NCI-H460 (cell line): ENCODE measurements at places on chromosomes 12 and 14. TPM values are rescaled to one million over a fixed set of nuclear protein-coding genes. Genes with fewer than 3 reads are reported as not detected.

Gene TAS2R42
- not detected in 2 replicates for total RNA-seq

Gene MAP3K9
- 0.55 and 0.84 TPM in 2 replicates for total RNA-seq

Gene RFLNA
- not detected in 2 replicates for total RNA-seq

Gene KCNA1
- total RNA-seq = not detected in 2 replicates

Gene FGD4
- total RNA-seq = 4.2 and 4.4 TPM in 2 replicates

Gene SPX
- 310 and 328 TPM in 2 replicates for total RNA-seq

Gene PMEL
- total RNA-seq = 0.78 and 1.3 TPM in 2 replicates

Gene ADSS1
- 13.0 and 19.8 TPM in 2 replicates for total RNA-seq

Gene TWF1
- 205 and 226 TPM in 2 replicates for total RNA-seq

Gene GPHB5
- total RNA-seq = not detected in 2 replicates

DNA sequence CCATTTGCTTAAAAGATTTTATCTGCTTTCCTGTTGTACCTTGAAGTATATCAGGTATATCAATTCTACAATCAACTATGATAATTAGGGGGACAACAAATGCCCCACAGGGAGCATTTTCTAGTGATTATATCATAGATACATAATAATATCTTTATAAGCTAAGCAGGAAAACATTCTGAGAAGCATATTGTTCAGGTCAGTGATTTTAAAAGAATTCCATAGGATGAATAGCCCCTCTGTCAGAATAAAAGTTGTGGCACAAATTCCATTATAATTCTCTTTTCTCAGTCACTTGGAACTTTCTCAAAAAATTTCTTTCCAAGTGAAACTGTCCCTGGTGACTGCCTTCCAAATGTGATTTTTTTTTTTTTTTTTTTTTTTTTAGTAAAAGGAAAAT is 32.9 kb upstream of the HMGA2 start:
- DNase-seq = no peak

DNA sequence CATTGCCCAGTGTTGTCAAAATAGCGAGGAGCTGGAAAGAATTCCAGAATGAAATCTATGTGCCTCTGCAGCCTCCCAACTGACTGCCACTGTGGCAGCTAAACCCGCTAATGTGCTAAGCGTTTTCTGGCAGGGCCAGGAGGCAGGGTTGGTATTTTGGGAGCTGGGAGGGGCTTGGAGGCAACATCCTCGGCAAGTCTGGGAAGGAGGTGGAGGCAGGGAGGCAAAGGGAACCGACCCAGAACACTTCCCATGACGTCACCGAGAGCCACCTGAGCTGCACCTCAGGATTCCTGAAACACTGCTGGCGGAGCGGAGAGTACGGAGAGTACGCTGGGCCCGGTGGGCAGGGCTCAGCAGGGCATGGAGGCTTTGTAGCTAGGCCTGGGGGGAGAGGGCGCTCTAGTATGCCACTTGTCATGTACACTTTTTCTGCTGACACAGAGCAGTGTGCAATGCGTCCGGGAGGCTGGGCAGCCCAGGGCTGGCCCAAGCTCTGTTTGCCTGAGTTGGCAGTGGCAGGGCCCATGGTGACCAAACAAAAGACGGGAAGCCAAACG is 81.5 kb downstream of the DPF3 start:
- no peak for DNase-seq

GRCh38 chr14:95323917-95324316 is 4.2 kb upstream of the CLMN start:
- DNase-seq = no peak

DNA sequence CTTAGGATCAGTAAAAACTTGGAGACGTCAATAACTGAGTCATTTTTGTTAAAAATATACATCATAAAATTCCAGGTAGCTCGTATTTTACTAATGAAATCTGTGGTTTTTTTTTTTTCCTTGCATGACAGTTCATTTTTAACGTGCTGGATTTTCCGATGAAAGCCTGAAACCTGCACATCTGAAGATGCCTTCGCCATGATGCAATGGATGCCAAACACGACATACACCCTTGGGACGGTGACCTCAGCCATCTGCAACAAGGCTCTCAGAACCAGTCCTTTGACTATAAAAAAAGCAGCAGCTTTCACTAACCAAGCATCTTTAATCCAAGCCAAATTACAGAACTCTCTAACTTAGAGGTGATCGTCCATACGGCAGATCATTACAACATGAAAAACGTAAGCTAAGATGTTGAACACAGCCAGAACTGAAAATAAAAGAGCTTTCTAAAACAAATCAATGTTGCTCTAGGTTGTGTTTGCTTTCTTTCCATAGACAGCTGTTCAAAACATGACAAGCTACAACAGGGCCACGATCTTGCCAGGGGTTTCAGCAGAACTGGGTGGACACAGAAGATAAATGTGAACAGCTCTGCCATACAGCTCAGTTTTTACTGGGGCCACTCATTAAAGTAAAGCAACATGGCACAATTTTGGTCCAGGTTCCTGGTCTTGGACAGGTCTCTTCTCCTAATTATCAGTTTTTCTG is 7.8 kb downstream of the NIN start:
- DNase-seq = no peak

DNA sequence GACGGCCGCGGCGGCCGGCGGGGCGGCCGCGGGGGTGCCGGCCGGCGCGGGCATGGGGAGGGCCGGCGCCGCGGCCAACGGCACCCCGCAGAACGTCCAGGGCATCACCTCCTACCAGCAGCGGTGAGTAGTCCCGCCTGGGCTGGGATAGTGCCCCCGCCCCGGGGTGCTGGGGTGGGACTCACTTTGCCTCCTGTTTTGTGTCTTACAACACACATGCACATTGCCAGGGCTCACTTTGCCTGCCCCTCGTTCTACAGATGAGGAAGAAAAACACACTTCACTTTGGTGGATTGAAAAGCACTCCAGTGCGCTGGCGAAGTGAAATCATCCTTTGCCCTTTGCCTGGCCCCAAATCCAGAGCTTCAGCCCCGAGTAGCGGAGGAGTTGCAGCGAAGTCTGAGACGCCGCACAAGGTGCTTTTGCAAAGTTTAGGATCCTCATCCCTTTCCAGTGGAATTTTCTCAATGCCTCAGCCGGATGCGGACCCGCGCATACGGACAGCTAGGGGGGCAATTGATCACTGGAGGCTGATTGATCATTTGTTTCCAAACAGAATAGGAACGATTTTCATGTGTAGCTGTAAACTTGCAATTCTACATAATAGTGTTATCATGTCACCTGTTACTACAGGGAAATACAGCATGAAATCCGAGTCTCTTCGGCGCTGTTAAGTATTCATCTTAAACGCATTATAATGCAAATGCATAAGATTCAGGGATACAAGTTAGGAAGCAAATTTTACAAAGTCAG is 3.6 kb upstream of the NPAS3 start:
- DNase-seq = no peak

GRCh38 chr12:81502912-81503695 is 256.0 kb downstream of the PPFIA2 start:
- DNase-seq = no peak

- no peak for DNase-seq
Measured at GRCh38 chr12:11856971-11857370, 207.5 kb downstream of the ETV6 start.

DNA sequence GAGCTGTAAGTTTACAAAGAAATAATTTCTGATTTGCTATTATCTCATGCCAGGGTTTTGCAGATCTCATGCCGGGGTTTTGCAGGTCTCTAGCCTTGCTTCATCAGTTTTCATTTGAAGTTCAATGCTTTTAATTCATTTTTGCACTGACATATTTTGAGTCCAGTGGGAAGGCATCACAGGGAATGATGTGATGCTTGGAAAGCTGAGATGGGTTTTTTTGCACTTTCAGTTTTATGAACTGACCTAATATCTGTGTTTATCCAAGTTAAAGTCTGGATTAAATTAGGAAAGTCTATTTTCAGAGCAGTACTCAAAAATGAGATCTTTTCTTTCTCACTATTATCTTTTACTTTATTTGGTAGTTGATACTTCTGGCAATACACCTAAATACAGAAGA is 23.6 kb upstream of the REP15 start:
- no peak for DNase-seq

- no peak for DNase-seq
Measured at GRCh38 chr12:51217133-51217967, 512 bp downstream of the POU6F1 start.

DNA sequence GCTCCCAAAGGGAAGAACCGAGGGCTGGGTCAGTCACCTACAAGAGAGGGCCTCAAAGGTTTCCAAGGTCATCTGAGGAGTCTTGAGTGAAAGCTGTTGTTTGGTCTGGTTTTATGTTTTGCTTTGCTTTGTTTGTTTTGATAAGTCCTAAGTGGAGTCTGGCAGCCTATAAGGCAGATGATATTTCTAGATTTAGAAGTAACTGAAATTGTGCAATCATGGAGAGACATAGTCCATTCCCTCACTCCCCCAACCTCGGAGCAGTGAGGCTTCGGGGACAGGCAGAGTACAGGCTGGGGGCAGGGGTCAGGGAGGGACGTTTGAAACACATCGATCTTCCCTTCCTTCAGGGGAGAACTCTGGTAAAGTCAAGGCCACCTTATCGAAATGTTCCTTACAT is 42.3 kb downstream of the TTC9 start:
- DNase-seq = no peak

- no peak for DNase-seq
Measured at GRCh38 chr14:90275820-90276219, 19.5 kb downstream of the PSMC1 start.

DNA sequence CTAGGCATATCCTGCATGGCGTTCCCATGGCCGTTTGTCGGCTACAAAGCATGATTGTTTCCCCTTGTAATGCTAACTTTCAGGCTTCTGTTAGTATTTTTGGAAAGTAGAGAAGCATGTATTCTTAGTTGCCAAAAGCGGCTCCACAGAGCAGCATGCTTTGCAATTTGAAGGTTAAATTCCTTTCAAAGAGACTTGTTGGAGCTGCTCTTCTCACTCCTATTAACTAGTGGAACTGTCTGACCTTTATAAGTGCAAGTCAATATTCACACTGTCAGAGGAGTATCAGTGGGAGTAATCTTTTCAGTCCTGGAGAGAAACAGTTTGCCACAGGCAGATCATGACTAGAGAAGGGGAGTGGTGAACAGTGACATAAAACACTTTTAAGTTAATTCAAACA is 656.1 kb upstream of the NOVA1 start:
- DNase-seq = no peak

DNA sequence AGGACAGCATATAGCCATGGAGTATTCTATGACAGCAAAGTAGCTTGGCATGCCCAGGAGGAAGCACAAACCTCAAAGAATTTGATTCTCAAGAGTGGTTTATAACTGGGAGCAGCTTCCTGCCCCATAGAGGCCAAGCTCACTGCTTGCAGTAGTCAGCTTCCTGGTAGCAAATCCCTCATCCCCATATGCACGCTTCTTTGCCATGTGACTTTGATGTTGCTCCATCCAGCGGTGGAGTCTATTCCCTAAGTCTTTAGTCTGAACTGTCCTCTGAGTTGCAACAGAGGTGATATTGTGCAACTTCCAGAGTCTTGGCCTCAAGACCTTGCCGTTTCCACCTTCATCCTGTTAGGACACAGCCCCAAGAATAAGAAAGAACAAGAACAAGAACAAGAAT is 996.8 kb upstream of the TMEM132C start:
- DNase-seq = no peak

DNA sequence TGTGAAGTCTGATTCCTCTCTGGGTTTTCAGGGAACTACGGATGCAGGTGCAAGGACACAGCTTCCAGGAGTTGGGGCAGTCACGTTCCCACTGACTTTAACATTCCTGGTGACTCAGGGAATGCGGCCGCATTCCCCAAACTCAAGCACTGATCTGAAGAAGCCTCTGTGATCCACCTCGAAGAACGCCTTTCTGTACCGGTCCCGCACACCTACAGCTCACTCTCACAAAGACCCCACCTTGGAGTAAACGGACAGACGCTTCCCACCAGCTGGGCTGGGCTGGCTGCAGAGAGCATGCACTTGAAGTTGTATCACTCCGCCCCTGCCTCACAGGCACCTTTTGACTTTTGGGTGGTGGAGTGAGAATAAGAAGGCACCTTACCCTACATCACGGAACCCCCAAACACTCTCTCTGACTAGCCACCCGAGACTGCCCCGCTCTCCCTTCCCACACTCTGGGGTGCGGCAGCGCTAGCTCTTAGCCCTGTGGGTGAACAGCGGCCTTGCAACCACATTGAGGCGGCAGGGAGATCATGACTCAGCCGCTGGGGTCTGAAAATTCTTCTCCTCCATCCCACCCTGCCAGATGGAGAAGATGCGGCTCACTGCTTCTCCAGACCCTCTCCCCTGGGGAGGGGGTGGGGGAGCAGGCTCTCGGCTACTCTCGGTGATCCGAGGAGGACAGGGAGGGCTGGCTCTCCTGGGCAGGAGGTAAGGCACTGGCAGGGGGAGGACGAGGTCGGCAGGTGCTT is 23.7 kb upstream of the HDAC7 start:
- DNase-seq = no peak

GRCh38 chr12:17971850-17972249 is 118.1 kb downstream of the RERGL start:
- no peak for DNase-seq

DNA sequence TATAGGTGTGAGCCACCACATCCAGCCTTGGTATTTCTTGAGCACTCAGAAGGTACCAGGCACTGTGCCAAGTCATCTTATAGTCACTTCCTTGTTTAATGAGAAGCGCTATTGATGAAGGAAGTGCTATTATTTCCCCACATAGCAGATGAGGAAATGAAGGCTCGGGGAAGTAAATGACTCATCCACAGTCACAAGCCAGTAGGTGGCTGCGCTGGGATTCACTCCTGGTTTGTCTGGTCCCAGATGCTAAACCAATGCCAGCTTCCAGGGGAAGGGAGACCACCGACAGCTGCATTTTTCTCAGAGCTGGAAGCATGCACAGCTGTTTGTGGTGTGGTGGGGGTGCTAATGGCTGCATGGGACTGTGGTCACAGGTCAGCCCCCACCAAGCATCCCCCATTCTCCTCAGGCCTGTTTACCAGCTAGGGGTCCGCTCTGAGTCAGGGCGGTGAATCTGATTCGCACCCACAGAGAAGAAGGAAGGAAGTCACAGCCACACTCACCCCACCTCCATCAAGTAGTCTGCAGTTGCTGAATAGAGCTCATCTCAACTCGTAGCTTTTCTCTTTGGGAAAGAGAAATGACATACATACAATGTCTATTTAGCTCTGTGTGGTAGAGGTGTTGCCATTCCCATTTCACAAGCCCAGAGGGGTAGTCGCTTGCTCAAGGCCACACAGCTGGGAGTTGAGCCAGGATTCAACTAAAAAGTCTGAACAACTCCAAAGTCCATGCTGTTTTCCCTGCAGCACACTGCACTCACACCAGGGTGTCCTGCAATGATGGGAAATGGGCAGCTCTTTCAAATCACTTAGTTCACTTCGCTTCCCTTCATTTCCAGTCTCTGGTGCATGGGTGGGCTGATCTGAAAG is 6.3 kb upstream of the LTBP2 start:
- DNase-seq = peak; percentile 33

DNA sequence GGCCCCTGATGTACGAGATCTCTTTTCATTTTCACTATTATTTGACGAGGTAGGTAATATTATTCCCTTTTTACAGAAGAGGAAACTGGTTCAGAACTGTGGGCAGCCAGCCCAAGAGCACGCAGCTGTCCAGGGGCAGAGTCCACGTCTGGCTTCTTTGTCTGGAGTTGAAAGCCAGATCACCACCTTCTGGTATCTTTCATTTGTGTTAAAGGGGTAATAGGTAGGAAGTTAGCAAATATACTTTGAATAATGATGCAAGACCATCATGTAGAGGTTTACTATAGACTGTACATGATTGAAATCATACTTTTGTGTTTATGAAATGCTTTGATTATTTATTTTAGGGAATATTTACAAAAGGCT is 144.1 kb upstream of the AMIGO2 start:
- DNase-seq = no peak
